ENCODE measurements at places on chromosomes 4 and X.

- no peak for DNase-seq
These were observed 721 bp upstream of the TBC1D25 start for GRCh38 chrX:48538641-48539344.

DNA sequence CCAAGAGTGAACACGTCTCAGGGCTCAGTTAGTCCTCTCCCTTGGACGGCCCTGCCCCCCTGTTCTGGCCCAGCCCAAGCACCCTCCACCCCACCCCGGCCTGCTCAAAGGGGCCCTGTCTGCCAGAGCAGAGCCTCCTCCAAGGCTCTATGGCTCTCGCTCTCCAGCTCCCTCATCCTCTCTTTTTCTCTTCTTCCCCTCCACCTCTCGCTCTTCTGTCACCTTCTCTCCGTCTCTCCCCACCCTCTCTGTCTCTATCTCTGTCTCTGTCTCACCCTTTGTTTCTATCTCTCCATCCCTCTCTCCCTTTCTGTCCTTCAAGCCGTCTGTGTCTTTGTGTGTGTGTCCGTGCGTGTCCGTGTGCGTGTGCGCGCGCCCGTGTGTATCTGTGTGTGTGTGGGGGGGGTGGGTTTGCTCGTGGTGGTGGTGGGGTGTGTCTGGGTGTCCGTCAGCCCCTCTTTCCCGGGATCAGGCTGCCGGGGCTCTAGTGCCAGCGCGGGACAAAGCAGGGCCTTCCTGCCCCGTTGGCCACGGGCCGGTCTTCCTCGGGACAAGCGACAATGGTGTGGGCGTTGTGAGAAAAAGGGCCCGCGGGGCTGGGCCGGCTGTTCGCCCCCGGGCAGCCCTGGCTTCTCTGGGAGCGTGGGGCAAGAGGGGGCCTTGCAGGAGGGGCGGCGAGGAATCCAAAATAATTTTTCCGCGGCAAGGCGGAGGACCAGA, 8.7 kb downstream of the FRG2 start:
- no peak for DNase-seq

DNA sequence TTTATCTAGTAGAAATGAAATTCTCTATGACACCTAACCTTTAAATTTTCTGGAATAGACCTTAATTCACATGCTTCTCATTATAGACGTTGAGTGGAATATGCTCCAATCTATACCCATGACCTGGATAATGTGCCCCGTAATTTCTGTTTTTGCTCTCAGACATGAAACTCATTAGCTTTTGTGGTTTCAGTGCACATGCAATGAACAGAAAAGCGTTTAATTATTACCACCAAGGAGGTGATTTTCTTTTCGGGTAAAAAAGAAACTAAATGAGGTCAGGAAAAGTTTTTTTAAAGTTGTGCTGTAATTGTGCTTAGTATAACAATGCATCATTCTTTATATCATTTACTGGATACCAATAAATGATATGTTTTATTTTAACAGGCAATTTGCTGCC, 1703.9 kb upstream of the TENM3 start:
- no peak for DNase-seq

GRCh38 chrX:148784137-148784536, 283.7 kb downstream of the AFF2 start:
- no peak for DNase-seq

- no peak for DNase-seq
These were observed 16.3 kb downstream of the TSPAN5 start for GRCh38 chr4:98641906-98642668.

DNA sequence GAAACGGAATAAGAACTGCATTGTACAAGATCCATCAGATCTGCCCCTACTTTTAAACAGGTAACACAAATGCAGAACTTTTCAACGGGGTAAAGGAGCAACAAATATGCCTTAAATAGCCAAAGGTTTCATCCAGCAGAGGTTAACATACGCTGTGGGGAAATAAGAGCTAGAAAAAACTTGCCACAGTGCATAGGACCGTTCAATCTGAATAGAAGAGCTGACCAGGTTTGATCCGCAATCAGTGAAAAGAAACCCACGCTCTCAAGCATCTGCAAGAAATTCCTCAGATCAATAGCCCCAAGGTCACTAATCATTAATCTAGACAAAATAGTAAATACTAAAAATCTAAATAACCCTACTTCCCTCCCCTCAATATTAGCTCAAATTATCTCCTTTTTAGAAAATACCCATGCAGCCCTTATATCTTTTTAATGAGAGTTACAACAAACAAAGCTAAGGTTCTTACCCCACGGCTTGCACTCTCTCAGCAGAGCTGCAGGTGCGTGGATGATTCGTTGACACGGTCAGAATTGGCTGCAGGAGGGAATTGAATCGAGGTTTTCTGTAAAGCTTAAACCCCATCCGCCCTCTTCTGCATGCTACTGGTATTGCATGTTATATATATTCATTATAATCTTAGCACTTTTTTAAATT, at the start of gene TLR10:
Gene TLR10 (minus strand): TSS at position 539 of the 657 bp plus-strand sequence. CDS start 7,400 bp downstream, outside the sequence.
- DNase-seq, result no peak

GRCh38 chrX:8010105-8010504, 82.9 kb upstream of the PNPLA4 start:
- no peak for DNase-seq

- DNase-seq, result no peak
These were observed 114.8 kb downstream of the KDR start for GRCh38 chr4:55010550-55010949.

- DNase-seq, result no peak
These were observed 43.9 kb upstream of the MTMR1 start for GRCh38 chrX:150649096-150649870.

GRCh38 chr4:53563824-53564223, 27.5 kb downstream of the LNX1 start:
- no peak for DNase-seq

GRCh38 chrX:48785540-48786214, 713 bp upstream of the GATA1 start:
- DNase-seq, result no peak

DNA sequence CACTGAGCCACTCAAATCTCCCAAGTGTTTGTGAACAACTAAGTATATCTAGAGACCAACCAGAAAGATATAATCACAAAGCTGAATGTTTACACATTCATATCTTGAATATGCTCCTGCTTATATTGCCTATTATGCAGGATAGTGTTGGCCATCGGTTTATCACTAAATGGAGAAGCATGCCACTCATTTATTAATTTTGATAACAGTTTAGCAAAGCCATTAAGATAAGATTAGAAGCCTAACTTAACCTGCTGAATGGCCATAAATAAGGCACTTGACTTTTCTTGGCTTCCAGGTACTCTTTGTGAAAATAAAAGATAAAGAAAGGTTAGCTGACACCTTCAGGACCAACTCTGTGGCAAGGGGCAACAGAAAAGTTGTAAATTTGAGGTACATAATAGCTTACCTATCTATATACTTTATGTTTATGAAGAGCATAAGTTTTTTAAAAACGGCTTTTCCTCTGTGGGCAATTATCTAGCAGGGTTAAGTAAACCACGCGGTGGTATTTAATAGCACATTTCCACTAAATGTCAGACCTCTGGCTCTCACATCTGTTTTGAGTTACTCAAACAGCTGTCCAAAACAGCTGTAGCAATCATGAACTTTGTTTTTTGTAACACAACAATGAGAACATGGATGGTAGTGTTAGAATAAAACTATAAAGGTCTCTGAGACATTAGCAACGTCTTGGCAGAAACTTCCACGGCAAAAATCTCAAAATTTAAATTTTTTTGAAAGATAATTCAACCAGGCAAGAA, 58.8 kb upstream of the FTHL17 start:
- no peak for DNase-seq

- DNase-seq, result no peak
These were observed 24.0 kb downstream of the INTS6L start for GRCh38 chrX:135544338-135544948.

DNA sequence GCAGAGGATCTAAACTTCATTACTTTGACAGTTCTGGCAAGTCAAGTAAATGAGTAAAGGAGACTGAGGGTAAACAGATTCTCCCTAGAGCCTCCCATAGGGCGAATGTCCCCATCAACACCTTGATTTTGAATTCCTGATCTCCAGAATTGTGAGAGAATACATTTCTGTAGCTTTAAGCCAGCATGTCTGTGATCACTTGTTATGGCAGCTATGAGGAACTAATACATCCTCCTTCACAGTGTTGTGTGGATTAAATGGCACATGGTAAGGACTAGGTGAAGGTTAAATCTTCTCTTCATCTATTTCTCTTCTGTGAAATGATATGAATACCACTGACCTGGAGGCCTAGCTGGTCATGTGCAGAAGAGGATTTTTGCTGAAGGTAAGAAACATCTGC, 137.3 kb downstream of the CPEB2 start:
- DNase-seq, result no peak

GRCh38 chr4:77188498-77189220, 31.7 kb downstream of the CCNG2 start:
- DNase-seq, result no peak

GRCh38 chr4:15963576-15963975, 601 bp upstream of the FGFBP2 start:
- DNase-seq, result peak; percentile 1

GRCh38 chr4:34422472-34423175, 1821.7 kb downstream of the ARAP2 start:
- DNase-seq, result no peak

DNA sequence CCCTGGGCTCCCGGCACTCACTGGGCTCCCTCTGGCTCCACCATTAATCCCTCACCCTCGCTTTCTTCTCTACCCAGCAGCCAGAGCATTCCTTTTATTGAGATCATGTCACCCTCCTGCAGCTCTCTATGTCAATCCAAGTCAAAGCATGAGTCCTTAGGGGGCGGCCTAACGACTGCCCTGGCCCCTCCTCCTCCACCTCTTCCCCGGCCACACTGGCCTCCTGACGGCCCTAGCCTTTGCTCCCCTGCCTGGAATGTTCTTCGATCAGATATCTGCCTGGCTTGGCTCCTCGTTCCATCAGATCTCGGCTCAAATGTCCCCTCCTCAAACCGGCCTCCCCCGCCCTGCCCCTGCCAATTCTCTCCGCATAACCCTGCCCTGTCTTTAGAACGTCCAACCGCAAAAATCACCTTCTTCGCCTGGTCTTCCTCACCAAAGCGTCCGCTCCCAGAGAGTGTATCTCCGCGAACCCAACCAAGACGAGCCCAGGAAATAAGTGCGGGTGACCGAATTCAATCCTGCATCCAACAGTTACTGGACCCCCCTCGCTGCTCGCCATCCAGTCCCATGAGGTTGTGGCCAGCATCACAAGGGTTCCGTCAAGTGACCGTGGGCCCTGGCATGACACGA, 722 bp upstream of the PNCK start:
- DNase-seq, result no peak
